ENCODE measurements at places on chromosomes 7 and 10.

- DNase-seq: peak; percentile 81
Observed at GRCh38 chr10:30434273-30435072, 489 bp downstream of the MAP3K8 start.

GRCh38 chr10:60203993-60204618 is 185.6 kb downstream of the ANK3 start:
- peak; percentile 13 for DNase-seq

- DNase-seq: no peak
Observed at GRCh38 chr10:128071417-128071782, 54.8 kb downstream of the MKI67 start.

- DNase-seq: no peak
Observed at GRCh38 chr10:45444976-45445898, 71.2 kb downstream of the ALOX5 start.

GRCh38 chr7:26001662-26002244 is 150.2 kb upstream of the NFE2L3 start:
- no peak for DNase-seq

GRCh38 chr7:55099821-55100543 is 81.2 kb downstream of the EGFR start:
- no peak for DNase-seq

GRCh38 chr7:42621543-42622219 is 290.2 kb downstream of the C7orf25 start:
- no peak for DNase-seq

DNA sequence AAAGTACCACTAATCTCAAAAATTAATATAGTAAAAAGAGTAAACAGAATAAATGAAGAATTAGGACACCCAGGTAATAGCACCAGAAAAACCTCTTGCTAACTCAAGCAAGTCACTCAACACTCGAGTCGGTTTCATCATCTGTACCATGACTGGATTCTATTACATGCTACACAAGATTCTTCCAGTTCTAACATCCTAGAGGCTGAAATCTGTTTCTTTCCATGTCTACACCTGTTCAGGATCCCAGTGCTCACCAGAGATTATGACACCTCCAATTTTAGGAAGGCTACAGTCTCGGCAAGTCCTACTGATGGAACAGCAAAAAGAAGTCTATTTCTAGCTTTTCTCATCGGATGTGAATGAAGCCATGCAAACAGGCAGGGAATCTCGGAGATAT is 95.3 kb upstream of the ANK3 start:
- DNase-seq: no peak

DNA sequence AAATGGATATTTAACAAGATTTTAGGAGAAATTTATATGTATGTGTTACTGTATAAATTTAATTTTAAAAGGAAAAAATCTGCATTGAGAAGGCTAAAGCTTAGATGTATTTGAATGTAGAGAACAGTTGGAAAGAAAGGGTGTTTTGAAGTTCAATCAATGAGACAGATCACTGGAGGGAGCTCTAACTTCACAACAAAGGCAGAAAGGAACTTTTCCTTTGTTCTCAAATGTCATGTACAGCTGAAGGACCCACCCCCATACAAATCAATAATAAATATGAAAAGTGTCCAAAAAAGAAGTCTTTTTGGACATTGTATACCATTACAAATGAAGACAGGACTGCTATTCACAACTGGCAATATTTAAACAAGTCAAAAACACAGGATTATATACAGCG is 403.4 kb downstream of the DNAJB9 start:
- no peak for DNase-seq

DNA sequence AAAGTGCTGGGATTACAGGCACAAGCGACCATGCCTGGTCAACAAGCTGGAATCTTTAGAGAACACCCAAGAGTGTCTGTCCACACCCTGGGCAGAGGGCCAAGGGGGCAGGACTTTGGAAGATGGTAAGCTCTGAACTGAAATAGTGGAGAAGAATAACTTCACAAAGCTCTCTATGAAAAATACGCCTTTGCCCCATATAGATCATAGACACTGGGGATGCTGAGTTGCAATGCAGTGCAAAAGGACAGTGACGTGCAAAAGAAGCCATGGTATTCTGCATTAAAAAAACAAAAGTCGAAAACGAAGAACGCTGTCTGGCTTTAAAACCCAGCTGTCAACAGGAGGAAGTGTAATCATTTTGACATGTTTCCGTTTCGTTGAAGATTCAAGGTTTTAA is 353.6 kb downstream of the CALN1 start:
- DNase-seq: no peak

- no peak for DNase-seq
Observed at GRCh38 chr10:128526791-128527375, 400.7 kb upstream of the MKI67 start.

DNA sequence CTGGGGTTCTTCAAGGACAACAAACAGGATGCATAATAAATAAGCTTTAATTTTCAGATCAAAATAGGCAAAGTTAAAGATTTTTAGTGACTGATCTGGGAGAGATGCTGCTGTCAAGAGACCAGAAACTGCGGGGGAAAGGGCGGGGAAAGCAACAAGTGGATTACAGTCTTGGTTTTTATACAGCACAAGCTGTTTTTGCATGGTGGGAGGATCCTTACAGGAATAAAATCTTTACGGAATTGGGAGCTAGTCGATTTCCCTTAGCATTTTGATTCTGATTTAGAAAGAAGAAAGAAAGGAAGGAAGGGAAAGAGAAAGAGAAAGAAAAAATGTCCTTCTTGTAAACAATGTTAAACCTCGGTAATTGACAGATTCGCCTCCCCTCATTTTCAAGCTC is 242.3 kb upstream of the SP8 start:
- DNase-seq: no peak

- no peak for DNase-seq
Observed at GRCh38 chr10:17213646-17214349, 12.3 kb upstream of the TRDMT1 start.

GRCh38 chr10:33734393-33735155 is 400.1 kb upstream of the NRP1 start:
- no peak for DNase-seq

- no peak for DNase-seq
Observed at GRCh38 chr7:120344276-120344675, 71.3 kb downstream of the KCND2 start.

DNA sequence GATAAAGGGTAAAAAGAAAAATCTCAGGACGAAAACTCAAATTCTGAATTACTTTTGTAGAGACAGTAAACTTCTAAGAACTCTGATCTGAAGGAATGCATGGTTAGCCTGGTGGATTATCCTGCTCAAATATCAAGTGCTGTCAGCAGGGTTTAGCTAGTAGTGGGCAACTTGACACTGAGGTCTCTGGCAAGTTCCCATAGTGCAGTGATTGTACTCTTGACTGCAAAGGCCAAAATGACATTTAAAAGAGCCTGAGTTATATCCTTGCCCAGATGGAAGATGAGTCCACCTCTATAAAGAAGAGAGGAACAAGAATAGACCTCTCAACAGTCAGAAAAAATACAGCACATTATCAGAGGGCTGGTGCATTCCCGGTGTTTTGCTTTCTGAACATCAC is 304.5 kb upstream of the IMMP2L start:
- no peak for DNase-seq

GRCh38 chr7:54084340-54084739 is 457.8 kb upstream of the VSTM2A start:
- no peak for DNase-seq

- DNase-seq: no peak
Observed at GRCh38 chr10:78856421-78856820, 212.3 kb upstream of the ZMIZ1 start.

DNA sequence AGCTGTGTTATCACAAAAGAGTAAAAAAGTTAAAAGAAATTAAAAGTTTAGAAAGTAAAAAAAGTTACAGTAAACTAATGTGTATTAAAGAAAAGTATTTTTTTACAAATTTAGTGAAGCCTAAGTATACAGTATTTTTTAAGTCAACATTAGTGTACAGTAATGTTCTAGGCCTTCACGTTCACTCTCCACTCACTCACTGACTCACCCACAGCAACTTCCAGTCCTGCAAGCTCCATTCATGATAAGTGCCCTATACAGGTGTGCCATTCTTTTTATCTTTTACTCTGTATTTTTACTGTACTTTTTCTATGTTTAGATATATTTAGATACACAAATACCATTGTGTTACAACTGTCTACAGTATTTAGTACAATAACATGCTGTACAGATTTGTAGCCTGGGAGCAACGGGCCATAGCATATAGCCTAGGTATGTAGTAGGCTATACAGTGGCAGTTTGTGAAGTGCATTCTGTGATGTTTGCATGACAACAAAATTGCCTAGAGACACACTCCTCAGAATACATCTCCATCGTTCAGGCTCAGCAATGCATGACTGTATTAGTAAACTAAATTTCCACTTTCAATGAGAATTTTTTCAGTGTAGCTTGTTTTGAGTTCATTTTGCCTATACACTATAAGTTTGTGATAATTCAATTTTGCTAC is 539.9 kb upstream of the C7orf33 start:
- DNase-seq: no peak

DNA sequence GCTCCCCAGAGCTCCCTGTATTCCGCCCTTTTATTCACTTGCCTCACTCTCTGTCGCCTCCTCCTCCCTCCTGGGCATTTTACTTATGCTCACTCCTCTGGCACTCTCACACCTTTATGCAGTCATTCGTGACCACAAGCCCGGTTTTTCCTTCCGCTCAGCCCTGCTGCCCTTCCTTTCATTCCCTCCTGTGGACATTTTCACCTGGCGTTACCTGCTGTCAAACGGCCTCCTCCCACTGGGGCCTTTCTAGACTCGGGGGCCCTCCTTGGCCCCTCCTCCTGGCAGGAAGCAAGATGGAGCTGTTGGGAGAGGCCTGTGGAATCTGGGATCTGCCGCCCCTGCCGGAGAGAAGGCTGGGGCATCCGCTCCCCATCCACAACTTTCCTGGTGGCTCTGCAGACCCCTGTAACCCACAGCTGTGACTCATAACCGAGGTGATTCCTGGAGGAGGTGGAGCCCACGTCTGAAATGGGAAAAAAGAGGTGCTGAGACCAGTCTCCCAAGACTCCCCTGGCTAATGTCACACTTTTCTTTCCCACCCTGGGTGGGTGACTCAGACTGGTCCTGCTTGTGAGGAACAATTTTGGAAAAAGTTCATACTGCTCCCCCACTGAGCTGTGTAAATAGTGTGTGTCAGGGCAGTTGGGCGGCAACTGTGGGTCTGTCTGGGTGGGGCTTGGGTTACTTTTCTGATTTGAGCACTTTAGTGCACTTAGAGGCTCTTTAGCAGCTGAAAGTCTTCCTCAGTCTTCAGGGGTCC is 1.2 kb downstream of the VCL start:
- no peak for DNase-seq

DNA sequence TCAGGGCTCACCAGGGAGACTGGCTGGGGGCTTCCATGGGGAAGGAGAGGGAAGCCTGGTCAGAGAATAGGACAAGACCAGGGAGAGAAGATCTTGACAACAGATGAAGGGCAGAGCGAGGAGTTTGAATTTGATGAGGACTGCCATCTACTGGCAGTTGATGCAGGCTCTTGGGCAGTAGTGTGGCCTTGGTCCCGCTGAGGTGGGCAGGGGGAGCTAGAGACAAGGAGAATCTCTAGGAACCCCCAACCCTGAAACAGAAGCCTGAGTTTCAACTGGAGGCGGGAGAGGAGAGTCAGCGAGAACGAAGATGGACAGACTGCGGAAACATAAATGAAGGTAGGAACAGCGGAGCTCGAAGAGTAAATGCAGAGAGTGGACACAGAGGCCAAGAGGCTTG is 81.0 kb downstream of the PPP1R3C start:
- DNase-seq: no peak

All from activated CD4-positive, alpha-beta T cell treated with anti-CD3 and anti-CD28 coated beads, Interleukin-2, Interleukin-4, amounts not matched to agents 100 ng/mL and 50 ng/mL, durations not matched to agents 16 hours and 8 hours (primary cell).